ENCODE measurements at places on chromosomes 7 and 10.

DNA sequence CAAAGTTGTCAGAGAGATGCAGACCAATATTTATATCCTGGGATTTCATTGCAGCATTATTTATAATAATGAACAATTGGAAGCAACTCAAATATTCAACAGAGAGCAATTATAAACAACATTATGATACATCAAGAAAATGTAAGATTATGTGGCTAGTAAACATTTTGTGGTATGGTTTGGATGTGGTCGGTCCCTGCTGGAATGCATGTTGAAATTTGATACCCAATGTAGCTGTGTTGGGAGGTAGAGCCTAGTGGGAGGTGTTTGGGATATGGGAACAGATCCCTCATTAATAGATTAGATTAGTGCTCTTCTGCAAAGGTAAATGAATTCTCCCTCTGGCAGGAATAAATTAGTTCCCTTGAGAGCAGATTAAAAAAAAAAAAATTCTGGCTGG, 350.9 kb downstream of the ANKRD30A start:
- no peak for DNase-seq

DNA sequence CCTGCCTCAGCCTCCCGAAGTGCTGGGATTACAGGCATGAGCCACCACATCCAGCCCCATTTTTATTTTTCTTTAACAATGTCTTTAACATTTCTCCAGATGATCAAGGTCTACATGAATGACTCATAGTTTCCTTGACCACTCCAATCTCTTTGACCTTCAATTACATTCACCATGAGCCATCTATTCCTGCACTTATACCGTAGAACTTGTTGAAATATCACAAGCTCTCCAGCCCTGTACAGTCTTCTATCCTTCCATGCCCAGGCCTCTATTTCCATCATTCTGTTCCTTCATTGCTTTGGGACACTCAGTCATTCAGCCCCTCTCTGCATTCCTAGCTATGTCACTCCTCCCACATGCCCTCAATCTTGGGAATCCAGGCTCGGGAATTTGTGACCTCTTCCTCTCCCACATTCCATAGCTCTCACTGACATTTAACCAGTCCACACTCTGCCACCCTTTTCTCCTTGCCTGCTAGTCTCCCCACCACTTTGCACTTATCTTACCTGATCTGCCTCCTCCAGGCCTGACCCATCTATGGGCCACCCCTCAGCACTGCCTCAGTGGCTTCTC, 151.8 kb upstream of the STK17A start:
- no peak for DNase-seq

DNA sequence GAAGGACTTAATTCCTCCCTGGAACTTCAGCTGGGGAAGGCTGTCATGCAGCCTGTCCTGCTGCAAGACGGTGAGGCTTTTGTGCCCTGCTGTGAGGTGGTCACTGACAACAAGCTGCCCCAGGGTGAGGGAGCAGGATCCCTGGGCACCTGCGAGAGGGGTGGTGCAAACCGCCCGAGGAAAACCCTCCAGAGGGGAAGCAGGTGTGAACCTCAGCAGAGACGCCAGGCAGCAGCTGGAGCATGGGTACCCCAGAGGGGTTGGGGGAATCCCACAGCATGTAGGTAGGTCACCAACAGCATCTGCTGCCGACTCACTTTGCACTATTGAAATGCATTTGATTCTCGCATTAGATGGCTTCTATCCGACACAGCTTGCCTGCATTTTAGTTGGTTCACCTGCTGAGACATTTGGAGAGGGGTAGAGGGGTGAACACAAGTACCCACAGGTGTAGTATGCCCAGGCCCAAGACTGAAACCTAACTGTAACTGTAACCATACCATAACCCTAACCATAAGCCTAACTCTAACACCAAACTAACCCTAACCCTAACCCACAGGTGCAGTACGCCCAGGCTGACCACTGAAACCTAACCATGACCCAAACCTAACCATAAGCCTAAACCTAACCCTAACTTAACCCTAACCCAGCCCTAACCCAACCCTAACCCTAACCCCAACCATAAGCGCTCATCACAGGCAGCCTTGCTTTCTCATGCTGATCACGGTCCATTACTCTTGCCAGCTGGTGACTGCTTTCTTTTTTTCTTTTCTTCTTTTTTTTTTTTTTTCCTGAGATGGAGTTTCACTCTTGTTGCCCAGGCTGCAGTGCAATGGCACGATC, 85.9 kb downstream of the ELFN1 start:
- no peak for DNase-seq

- DNase-seq = no peak
Measured at GRCh38 chr7:151408839-151409666, 785 bp downstream of the WDR86 start.

DNA sequence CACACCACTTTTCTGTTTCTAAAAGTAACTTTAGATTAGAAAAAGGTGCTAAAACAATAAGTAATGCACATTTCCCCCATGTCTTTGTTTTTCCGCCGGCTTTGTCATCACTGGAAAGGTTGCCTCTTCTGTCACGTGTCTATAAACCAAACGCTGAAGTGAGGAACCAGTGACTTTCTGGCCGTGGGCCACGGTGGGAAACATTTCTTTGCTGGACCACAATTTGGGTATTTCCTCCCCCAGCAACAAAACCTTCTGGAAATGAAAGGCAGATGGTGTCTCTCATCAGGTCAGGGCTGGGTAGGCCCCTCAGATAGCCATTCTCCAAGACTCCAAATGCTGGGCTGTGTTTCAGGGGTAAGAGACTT, 174.5 kb downstream of the SH3PXD2A start:
- no peak for DNase-seq

DNA sequence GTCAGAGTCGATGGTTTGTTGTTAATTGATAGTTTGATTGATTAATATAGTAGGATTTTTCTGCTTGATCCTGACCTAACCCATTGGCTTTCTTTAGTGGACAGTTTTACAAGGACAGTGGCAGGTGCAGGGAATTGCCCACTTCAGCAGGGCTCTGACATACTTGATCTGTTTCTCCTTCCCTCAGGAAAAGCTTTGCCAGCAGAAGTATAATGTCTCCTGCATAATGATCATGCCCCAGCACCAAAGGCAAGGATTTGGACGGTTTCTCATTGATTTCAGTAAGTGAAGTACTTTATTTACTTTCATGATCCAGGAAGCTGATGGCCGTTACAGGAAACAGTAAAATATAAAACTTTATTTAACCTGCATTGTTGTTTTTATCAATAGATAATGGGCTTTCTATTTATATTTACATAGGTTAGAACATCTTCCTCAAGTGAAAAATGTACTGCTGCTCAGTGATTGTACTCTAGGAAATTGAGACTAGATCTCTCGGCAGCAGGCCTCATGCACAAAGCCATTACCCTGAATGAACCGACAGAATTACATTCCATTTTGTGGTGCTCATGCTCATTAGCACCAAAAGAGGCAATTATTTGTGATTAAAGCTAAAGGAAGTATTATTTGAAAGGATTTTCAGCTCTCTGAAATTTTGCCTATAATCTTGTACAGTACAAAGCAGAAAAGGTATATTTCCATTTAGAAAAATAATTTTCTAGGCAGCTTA, 122.5 kb upstream of the SAMD8 start:
- no peak for DNase-seq

DNA sequence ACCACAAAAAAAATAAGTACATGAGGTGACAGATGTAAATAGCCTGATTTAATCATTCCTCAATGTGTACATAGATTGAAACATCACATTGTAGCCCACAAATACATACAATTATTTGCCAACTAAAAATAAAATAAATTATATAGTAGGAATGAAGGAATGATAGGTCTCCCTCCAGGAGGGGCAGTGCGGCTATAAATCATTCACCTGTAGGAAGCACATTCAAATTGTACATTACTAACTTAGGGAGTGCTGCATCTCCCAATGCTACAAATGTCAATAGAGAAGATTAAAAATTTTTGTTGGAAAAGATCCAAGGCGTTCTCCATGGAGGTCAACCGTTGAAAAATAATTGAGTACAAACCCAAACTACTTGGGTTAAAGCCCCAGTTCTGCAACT, 4.2 kb downstream of the KBTBD2 start:
- no peak for DNase-seq

DNA sequence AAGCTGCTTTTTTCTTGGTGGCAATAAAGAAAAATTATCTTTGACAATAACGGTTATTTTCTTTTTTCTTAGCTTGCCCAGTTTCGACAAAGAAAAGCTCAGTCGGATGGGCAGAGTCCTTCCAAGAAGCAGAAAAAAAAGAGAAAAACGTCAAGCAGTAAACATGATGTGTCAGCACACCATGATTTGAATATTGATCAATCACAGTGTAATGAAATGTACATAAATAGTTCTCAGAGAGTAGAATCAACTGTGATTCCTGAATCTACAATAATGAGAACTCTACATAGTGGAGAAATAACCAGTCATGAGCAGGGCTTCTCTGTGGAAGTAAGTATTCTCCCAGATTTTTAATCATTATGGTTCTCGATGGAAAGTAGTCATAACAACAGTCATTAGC, 33.0 kb downstream of the AKAP9 start:
- DNase-seq = no peak

- no peak for DNase-seq
Measured at GRCh38 chr7:114825423-114825951, 96.4 kb upstream of the MDFIC start.

DNA sequence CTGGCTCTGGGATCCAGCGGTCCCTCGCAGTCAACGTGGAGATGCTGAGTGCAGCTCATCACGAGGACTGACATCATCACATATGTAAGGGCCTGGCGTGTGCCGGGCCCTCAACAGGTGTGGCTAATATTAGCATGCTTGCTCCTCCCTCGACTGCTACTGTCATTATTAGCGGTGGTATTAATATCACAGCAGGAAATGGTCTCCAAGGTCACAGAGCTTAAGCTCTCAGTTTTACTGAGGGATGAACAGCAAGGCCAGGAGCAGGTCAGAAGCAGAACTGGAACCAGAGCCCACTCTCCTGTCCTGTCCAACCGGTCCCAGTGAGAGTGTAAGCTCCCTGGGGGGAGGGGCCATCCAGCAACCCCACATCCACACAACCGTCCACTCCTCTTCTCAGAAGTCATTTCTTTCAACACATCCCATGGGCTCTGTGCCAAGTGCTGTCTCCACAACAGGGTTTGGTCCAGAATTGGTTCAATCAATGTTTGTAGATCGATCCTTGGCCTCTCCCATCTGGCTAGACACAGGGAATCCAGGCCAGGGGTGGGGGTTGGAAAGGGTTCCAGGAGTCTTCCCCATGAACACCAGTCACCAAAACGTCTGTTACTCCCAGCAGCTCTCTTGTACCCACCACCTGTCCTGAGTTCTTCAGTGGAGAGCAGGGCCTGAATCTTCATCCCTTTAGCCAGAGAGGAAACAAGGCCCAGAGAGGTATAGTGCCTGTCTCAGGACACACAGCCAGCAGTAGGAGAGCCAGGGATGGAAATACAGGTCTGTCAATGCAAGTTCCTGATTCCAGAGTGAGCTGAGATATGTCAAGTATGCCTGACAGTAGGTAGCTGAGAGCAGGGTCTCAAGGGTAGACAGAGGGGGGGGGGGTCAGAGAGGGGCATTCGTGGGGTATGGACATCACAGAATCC, 45.3 kb upstream of the ZMIZ1 start:
- no peak for DNase-seq

DNA sequence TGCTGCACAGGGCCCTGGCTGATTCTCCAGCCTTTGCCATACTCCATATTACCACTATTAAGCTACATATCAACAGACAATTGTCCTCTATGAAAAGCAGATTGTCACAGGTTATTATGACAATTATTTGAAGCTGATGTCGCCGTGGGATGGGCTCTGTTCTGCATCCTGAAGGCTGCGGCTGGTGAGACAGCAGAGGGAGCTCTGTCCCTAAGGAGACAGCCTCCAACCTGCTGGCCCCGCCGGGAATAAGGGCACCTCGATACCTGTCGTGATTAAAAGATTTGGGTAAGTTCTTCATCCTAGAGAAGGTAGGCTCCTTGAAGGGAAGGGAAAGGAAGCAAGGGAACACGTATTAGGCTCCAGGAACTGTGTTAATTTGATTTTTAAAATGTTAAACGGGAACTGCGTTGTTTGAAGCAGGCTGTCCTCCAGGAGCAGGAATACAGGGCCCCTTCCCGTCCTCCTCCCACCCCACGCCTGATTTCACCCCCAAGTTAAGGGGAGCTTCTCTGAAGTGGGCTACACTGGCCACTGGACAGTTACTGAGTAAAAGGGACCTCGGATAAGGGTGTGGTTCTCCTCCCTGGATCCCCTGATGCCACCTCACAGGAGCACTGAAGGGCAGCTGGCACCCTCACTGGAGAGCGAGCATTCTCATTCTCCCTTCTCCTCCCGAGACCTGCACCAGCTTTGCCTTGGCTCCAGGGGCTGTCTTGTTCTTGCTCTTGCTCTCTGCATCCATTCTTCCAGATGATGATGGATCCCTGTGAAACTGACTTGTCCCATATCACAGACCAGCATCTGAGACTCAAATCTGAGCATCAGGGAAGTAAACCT, 11.8 kb upstream of the TIAL1 start:
- peak; percentile 40 for DNase-seq

DNA sequence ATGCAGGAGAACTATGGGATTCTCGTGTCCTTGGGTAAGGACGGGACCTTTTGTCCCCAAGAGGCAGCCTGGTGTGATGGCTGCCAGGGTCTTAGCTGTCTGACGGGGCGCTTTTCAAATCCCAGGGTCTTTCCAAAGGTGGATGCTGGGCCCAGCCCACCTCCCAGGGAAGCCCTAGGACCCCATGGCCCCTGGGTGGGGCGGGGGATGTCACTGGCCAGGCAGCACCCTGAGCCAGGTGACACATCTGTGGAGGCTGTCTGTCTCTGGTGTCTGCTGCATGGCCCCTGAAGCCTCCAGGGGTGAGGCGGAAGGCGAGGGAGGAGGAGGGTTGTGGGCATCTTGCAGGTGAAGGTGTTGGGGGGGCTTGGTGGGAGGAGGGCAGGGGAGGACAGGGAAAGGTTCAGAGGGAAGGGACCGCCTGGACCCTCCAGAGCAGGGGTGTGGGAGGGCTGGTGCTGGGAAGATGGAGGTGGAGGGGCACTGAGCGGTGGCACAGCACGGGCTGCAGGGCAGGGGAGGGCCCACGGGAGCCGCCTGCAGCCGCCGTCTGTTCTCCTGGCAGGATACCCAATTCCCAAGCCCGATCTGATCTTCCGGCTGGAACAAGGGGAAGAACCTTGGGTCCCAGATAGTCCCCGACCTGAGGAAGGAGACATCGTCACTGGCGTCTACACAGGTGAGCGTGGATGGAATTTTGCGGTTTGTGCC, 7.0 kb downstream of the ZNF316 start:
- DNase-seq = no peak
